CD4-positive, CD25-positive, alpha-beta regulatory T cell (primary cell): ENCODE measurements at places on chromosomes 12 and 14. TPM values are rescaled to one million over a fixed set of nuclear protein-coding genes. Genes with fewer than 3 reads are reported as not detected.

GRCh38 chr12:6745741-6746525 is 7.0 kb downstream of the MLF2 start:
- DNase-seq, result no peak

- DNase-seq, result no peak
Observed at GRCh38 chr14:62983821-62984220, 61.4 kb downstream of the KCNH5 start.

DNA sequence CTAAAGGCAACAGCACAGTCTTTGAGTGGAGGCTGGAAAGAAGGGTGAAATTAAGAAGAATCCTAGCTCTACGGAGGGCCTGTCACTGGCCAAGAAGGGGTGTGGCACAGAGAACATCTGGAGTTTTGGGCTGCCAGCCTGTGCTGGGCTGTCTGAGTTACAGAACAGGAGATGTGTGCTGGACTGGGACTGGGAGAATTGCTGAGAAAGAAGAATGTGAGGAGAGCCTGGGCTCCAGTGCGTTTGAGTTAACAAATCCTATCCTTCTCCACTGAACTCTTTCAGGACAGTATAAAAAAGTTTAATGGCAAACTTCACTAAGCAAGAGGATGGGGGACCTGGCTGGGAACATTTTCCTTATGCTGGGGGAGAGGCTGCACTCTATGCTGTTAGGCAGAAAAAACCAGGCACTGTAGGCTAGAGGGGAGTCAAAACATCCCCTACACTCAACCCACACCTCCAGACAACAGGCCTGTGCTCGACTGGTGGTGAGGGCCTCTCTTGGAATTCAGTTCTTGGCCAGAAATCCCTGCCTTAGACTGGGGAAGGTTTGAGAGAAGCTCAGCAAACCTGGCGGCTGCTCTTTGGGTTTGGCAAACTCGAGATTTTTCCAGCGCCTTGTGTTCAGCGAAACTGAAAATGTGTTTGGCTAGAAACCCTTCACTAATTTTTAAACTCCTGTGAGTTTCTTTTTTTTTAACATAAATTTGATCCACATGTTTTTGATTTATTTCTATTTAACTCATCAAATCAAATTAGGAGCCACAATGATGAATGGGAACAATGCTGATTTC is 217.3 kb downstream of the MON2 start:
- no peak for DNase-seq

ISCA2 gene
- 19.9 TPM for total RNA-seq

DNA sequence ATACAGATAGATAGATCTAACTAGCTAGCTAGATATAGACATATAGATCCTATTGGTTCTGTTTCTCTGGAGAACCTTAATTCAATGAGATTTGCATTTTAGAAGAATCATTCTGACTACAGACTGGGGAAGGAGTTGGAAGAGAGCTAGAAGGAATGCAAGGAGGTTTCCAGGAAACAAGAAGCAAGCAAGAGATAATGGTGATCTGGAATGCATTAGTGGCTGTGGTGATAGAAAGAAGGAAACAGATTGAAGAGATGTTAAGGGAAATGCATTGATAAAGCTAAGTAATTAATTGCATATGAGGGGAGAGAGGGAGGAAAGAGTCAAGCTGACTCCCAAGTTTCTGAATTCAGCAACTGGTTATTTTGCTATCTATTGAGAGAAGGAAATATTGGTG is 42.7 kb downstream of the DBX2 start:
- no peak for DNase-seq
